ENCODE measurements at places on chromosomes 5 and 9.

DNA sequence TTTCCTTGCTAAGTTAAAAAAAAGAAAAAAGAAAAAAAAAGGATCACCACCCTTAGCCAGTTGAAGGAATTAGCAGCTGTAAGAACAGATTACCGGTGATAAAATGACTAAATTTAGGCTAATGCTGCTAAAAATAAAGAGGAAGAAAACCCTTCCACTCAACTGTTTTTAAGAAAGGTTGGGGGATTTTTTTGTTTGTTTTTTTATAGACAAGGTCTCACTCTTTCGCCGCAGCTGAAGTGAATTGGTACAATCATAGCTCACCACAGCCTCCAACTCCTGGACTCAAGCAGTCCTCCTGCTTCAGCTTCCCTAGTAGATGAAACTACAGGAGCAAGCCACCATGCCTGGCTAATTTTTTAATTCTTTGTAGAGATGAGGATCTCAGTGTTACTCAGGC, 101.7 kb downstream of the SNCAIP start:
- DNase-seq, result no peak

GRCh38 chr5:143033535-143034250, 263.5 kb downstream of the ARHGAP26 start:
- no peak for DNase-seq

GRCh38 chr9:69822116-69822750, 1.6 kb downstream of the CFAP95 start:
- DNase-seq, result no peak

- DNase-seq, result no peak
Observed at GRCh38 chr5:6215891-6216290, 162.5 kb downstream of the MED10 start.

DNA sequence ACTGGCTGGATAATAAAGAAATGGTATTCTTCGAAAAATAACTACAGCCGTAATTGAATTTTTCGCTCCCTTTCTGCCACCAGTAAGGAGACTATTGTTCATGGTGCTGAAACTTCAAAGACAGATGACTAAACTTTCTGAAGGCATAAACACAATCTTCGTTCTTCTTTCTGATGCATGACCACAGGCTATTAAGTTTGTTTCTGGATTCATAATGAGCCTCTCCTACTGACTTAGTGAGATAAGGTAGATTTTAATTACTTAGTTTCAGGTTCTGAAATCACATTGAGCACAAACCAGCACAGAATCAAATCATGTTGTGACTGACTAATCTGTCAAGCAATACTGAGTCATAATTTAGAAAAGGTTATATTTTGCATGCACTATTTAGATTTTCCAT, 441.8 kb upstream of the CCNG1 start:
- no peak for DNase-seq

DNA sequence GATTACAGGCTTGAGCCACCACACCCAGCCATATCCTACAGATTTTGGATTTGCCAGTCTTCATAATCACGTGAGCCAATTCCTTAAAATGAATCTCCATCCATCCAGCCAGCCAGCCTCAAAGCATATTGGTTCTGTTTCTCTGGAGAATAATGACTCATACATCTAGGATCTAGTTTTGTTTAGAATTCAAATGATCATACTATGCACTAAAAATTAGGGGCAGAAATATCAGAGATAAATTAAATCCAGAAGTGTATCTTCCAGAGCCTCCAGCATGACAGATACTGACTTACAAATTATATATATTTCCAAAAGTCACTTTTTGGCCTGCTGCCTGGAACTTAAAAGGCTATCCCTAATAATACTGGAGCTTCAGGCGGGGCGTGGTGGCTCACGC, 119.1 kb upstream of the NR5A1 start:
- no peak for DNase-seq

GRCh38 chr5:160044391-160044804, 35.5 kb downstream of the TTC1 start:
- no peak for DNase-seq

DNA sequence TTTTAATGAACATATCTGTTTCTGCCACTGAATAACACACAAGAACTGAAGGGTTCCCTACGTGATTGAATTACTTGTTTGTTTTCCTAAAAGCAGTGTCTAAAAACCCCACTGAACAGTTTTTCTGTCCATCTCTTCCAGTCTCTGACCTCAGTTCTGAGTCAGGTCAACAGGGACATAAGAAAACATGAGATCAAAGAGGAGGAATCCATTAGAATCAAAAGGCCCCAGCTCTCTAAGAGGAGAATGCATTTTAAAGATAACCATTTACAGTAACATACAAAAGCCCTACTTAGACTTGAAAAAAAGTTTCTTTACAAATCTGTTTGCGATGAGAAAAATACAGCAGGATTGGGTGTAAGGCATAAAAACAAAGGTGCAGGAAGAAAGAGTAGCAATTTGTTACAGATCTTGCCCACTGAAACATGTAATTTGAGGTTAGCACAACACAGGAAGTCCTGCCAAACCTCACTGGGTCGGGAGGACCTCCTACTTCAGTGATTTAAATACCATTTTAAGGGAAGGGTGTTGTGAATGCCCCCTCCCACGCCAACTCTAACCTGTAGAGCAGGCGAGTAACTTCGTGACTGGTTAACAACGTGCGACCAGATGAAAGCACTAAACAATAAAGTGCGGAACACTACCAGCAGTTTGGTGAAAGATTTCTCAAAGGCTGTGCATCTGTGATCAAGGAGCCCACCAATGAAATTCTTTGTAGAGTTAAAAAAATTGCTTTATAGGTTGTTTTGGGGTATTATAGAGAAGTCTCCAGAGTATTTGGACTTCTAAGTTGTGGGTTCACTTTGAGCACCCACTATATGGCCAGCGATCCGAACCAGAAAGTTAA, 1.3 kb downstream of the QSOX2 start:
- DNase-seq, result peak; percentile 3

GRCh38 chr5:73654171-73654811, 28.3 kb downstream of the ARHGEF28 start:
- no peak for DNase-seq

GRCh38 chr5:2577312-2578036, 174.0 kb downstream of the IRX2 start:
- DNase-seq, result no peak
